ENCODE measurements at places on chromosomes 1 and 21. TPM values are rescaled to one million over a fixed set of nuclear protein-coding genes. Genes with fewer than 3 reads are reported as not detected.
A peak's percentile ranks its signal among the peaks of the same experiment; 100 is the strongest.

Gene AGL
- total RNA-seq, result 8.6 TPM

Gene USP33
- total RNA-seq, result 20.2 TPM

DNA sequence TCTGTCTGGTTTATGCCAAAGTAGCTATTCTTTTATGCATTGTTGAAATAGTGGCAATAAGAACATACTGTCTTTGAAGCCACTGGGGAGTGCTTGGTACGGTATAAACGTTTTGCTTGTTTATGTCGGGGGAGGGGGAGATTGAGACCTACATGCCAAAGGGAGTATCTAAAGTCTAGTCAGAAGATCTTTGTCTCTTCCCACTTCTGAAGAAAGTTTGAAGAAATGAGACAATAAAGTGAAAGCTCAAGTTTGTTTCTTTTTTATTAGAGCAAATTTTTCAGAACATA, 6.8 kb downstream of the AKIRIN1 start:
- DNase-seq, result no peak

- no peak for DNase-seq
These were observed 105.5 kb upstream of the SPAG17 start for GRCh38 chr1:118290571-118290970.

DNA sequence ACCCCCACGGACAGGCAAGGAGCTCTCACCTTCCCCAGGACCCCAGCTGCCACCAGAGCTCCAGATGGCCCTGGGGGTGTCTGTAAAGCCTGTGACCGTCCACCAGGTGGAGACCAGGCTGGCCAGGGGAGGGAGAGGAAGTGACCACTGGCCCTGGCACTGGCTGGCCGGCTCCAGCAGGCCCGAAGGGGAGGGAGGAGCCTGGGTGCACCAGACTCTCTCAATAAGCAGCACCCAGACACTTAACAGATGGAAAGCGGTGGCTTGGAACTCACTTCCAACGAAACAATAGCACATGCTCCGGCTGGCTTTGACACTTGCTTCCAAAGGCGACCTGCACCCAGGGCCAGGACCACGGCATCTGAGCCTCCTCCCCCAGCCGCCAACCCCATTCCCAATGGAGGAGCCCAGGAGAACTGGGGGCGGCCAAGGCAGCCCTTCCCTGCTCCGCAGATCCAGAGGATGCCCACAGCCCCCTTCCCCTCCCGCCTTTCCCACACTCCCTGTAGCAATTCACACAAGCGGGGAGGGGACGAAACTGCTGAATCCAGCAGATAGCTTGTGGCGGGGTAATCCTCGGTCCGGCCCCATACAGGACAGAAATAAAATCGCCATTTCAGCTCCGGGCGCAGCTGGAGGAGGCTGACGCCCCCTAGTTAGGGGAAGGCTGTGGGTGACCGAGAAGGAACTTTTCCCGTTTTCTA, 742 bp upstream of the PDE9A start:
- peak; percentile 69 for DNase-seq

GRCh38 chr1:83527987-83528386, 470.9 kb downstream of the TTLL7 start:
- no peak for DNase-seq
